GM23338 (cell line): ENCODE measurements at places on chromosomes 1 and 21. TPM values are rescaled to one million over a fixed set of nuclear protein-coding genes. Genes with fewer than 3 reads are reported as not detected.

DNA sequence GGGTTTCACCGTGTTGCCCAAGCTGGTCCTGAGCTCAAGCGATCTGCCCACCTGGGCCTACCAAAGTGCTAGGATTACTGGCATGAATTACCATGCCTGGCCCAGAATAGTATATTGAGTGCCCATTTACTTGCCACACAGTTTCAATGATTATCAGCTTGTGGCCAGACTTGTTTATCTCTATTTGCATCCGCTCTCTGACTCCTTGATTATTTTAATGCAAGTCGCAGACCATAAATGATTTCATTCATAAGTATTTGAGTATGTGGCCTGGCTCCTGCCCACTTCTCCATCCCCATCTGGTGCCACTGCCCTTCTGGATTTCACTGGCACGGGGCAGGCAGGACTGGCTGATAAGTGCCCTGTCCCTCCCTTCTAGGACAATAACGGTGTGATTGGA lies 18.2 kb upstream of the TRNAU1AP start:
- no peak overlapping the region for H3K27ac ChIP-seq
- H3K27me3 ChIP-seq, result no peaks in the 10 kb centered on the region
- no peak overlapping the region for H3K4me3 ChIP-seq
- no peak for DNase-seq

The NLRP3 gene
- 0.42 TPM in 1 of 2 replicates, not detected in the other for total RNA-seq

- peaks cover 14% of the 10 kb centered on the region; the same call in 1 of the 2 replicates for H3K4me1 ChIP-seq
- H3K4me3 ChIP-seq, result no peak overlapping the region
- no peak overlapping the region; the same call in 1 of the 2 replicates for H3K27ac ChIP-seq
- no peaks in the 10 kb centered on the region for H3K27me3 ChIP-seq
- H3K36me3 ChIP-seq, result no peaks in the 10 kb centered on the region
These were observed 12.7 kb downstream of the TFF2 start for GRCh38 chr21:42337830-42338728.

DNA sequence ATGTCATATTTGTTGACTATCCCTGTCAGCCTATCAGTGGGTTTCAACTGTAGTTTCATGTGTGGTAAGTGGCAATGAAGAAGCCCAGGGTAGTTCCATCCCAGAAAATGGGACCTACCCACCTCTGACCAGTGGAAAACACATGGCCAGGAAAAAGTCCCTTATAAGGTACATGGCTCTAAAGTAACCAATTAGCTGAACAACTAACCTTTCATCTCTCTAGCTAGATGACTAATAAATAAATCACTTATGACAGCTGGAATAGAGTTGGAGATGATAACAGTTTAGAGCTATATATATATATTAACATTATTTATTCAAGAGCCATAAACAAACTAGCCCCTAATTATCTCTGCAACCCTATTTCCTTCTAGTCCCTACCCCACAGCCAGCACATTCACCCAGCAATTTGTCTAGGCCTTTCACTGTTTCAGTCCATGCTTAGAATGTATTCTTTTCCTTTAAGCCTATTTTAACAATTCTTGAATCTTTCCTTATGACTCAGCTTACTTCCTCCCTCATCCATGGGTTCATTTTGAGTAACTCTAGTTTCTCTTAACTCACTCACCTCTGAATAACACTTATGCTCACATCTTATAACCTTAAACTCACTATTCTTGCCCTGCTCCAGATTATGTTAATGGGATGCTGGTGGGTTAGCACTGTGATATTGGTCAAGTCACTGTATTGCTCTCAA lies 83.7 kb downstream of the TNFSF18 start:
- no peak overlapping the region for H3K4me3 ChIP-seq
- H3K27ac ChIP-seq, result no peak overlapping the region

DNA sequence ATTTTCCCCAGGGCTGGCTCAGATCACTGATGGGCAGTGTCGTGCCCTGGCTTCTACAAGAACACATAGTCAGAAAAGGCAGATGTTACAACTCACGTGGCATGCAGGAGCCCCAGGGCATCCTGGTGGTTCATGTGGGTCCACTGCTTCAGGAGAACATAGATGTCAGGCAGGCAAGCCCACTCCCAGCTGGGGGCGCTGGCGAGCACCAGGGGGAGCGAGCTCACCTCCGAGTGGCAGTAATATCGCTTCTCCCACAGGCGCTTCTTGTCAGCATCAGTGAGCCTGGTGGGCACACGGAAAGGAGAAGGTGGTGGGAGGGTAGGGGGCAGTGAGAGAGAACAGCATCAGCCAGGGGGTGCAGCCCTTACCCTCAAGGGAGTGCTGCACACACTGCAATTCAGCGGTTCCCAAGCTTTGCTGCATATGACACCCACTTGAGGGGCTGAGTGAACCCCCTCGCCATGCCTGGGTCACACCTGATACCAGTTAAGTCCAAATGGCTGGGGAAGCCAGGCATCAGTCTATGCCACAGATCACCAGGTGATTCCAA lies 34.3 kb upstream of the PPP1R15B start:
- H3K4me1 ChIP-seq, result peaks cover 7% of the 10 kb centered on the region
- peak; percentile 87 for DNase-seq
- no peak overlapping the region for H3K27ac ChIP-seq
- H3K27me3 ChIP-seq, result no peaks in the 10 kb centered on the region
- no peak overlapping the region for H3K4me3 ChIP-seq

DNA sequence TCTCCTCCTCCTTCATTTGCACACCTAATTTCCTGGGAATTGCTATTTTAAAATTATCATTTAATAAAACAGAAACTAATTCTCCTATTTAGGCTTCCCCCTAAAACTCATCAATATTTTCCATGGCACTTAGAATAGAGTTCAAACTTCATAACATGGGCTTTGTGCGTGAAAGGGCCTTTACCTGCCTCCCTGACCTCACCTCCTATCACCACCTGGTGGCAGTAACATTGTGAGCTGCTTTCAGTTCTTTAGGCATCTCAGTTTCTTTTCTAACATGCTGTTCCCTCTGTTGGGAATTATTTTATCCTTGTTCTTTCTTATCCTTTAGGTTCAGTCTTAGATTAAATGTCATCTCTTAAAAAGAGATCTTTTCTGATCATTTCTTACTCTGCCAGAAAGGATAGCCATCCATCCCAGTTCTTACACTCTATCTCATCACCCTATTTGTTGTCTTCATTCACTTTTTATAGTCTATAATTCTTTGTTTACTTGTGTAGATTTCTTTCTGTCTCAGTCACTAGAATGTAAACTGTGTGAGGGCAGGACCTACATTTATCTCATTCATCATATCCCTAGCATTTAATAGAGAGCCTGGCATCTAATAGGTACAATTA lies 133.8 kb upstream of the KIAA1614 start:
- no peak overlapping the region for H3K4me3 ChIP-seq
- H3K36me3 ChIP-seq, result no peaks in the 10 kb centered on the region
- H3K27me3 ChIP-seq, result no peaks in the 10 kb centered on the region
- no peaks in the 10 kb centered on the region for H3K4me1 ChIP-seq
- H3K27ac ChIP-seq, result no peak overlapping the region

DNA sequence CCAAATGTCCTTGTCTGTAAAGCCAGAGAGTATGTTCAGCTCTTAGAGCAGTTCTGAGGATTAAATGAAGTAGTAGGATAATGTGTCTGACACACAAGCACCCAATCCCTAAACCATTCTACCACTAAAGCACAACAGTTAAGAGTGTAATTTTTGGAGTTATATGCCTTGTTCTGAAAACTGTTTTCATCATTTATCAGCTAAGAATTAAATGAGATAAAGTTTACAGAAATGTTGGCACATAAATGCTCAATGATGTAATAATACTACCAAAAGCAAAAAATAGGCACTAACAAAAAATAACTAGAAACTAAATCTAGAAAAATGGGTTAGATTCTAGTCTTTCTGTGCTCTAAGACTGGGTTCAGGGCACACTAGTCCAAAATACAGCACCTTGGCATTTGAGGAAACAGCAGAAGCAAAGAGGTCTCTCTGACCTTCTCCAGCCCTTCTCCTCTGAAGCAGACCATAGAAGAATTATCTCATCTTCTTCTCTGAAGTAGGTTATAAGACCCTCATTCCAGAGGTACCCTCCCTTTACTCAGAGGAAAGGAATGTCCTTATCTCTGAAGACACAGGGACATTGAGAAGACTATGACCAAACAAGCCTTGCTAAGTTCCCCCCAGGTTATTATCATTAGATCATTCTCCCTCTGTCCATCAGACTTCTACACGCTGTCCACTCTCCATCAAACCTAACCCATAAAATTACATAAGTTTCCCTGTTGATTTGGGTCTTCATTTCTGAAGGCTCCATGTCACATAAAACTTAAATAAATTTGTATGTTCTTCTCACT lies 20.6 kb downstream of the ABL2 start:
- H3K27ac ChIP-seq, result no peak overlapping the region
- DNase-seq, result no peak
- H3K4me3 ChIP-seq, result no peak overlapping the region
- H3K27me3 ChIP-seq, result no peaks in the 10 kb centered on the region
- no peaks in the 10 kb centered on the region; the same call in 1 of the 2 replicates for H3K36me3 ChIP-seq

The SPRR2F gene
- not detected in 2 replicates for total RNA-seq

The BMP8B gene
- total RNA-seq, result 0.43 and 0.90 TPM in 2 replicates

The NPPB gene
- not detected in 2 replicates for total RNA-seq

The USH2A gene
- under 0.01 and 0.03 TPM in 2 replicates for total RNA-seq

The CCDC27 gene
- total RNA-seq, result 0.45 TPM in 1 of 2 replicates, not detected in the other

GRCh38 chr1:182301467-182302198 lies 90.0 kb downstream of the GLUL start:
- peaks cover 4% of the 10 kb centered on the region for H3K4me1 ChIP-seq
- H3K4me3 ChIP-seq, result no peak overlapping the region
- no peaks in the 10 kb centered on the region for H3K36me3 ChIP-seq
- no peak overlapping the region for H3K27ac ChIP-seq

GRCh38 chr1:44812822-44813543 lies 4.7 kb downstream of the BTBD19 start:
- DNase-seq, result no peak
- no peak overlapping the region for H3K27ac ChIP-seq
- H3K27me3 ChIP-seq, result peaks cover 11% of the 10 kb centered on the region
- peak overlapping the region; percentile 88 for H3K4me3 ChIP-seq

The IGSF9 gene
- total RNA-seq, result 23.5 and 27.6 TPM in 2 replicates

GRCh38 chr1:940107-941014 lies 16.6 kb downstream of the SAMD11 start:
- H3K4me3 ChIP-seq, result peak overlapping the region; percentile 55
- DNase-seq, result peak; percentile 60
- H3K27ac ChIP-seq, result no peak overlapping the region
- H3K27me3 ChIP-seq, result peaks cover 88% of the 10 kb centered on the region
- 0 out of 2 replicates have a peak, but pooled peaks cover 3% of the 10 kb centered on the region for H3K36me3 ChIP-seq

DNA sequence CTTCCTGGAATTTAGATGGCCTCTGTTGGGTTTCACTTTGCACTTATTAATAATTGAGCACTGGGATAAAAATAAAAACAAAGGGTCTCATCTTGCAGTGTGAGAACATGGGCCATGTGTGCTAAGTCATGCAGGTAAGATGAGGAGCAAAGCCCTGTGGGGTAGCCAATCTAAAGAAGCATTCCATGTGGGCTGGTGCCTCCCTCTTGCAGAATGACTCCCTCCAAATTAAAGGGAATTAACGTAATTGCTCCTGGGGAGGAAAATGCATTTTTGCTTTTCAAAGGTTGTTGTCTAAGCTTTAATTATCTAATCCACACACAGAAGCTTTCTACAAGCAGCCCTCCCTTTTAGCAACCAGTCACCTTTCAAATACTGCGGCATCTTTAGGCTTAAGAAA lies 69.8 kb downstream of the CDC14A start:
- H3K27ac ChIP-seq, result no peak overlapping the region
- H3K36me3 ChIP-seq, result no peaks in the 10 kb centered on the region
- no peaks in the 10 kb centered on the region for H3K27me3 ChIP-seq
- no peak for DNase-seq

- H3K36me3 ChIP-seq, result no peaks in the 10 kb centered on the region
- peak overlapping the region; percentile 83 for H3K4me3 ChIP-seq
- no peak for DNase-seq
These were observed 570 bp upstream of the PEX10 start for GRCh38 chr1:2412773-2413494.

DNA sequence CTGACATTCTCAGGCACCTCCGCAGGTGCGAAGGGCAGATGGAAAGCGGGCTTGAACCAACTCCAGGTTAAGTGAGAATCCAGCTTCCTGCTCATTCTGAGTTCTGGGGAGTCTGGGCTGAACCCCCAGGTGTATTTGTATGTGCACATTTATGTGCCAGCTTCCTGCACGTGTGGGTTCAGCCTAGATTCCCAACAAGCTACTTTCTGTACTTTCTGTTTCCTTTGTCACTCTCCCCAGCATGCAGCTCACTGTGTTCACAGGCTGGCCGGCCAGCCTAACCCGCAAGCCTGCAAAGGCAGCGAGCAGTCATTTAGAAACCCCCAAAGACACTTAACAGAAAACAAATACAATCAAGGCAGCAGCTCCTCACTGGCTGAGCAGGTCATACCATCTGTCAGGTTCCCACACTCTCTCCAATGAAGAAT lies 1.3 kb upstream of the IL19 start:
- no peaks in the 10 kb centered on the region for H3K36me3 ChIP-seq
- H3K27me3 ChIP-seq, result no peaks in the 10 kb centered on the region
- no peak overlapping the region for H3K27ac ChIP-seq
- H3K4me1 ChIP-seq, result peaks cover 16% of the 10 kb centered on the region; the same call in 1 of the 2 replicates

The INTS3 gene
- total RNA-seq, result 51.3 and 51.5 TPM in 2 replicates

The NBPF26 gene
- total RNA-seq, result 4.1 and 6.8 TPM in 2 replicates

DNA sequence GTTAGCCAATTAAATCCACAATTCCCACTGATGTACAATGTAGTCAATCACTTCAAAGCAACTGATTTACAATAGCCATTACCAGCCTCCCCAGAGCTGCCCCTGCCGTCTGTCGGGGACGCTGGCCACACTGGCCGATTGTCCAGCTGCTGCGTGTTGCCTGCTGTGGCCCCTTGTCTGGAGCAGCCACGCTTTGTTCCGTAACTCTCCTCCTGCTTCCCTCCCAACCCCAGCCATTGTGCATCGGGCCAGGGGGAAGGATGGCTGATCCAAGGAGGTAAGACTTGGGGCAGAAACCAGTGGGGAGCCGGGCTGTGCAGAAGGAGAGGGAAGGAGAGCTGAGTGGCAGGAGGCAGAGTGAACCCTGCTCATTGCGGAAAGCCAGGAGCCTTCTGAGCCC lies 83.6 kb upstream of the LYST start:
- no peaks in the 10 kb centered on the region for H3K4me1 ChIP-seq
- DNase-seq, result no peak
- no peaks in the 10 kb centered on the region for H3K27me3 ChIP-seq
- H3K4me3 ChIP-seq, result no peak overlapping the region

DNA sequence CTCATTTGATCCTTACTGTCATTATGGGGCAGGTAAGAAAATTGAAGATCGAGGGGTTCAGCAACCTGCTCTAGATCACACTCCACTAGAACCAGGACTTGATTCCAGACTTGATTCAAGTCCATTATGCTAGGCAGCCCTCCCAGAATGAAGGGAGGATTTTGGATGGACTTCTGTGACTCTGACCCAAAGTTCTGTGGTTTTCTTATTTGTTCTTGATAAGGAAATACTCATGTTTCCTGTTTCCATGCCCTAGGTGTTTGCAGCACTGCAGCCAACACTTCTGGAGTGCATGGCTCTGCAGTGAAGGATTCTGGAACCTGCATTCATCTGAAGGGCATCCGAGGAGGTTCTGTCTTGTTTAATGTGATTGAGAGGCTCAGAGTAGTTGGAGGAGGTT lies 140.0 kb downstream of the FCRL5 start:
- H3K27ac ChIP-seq, result no peak overlapping the region
- no peaks in the 10 kb centered on the region for H3K27me3 ChIP-seq
- H3K4me1 ChIP-seq, result no peaks in the 10 kb centered on the region; the same call in 1 of the 2 replicates
- H3K4me3 ChIP-seq, result no peak overlapping the region
- no peak for DNase-seq
- H3K36me3 ChIP-seq, result no peaks in the 10 kb centered on the region

The KCNT2 gene
- total RNA-seq, result 10.1 and 13.4 TPM in 2 replicates
